SK-N-SH (cell line): ENCODE measurements at places on chromosomes 5 and 9.

- DNase-seq, result no peak
Observed at GRCh38 chr9:95461448-95462248, 55.1 kb downstream of the PTCH1 start.

DNA sequence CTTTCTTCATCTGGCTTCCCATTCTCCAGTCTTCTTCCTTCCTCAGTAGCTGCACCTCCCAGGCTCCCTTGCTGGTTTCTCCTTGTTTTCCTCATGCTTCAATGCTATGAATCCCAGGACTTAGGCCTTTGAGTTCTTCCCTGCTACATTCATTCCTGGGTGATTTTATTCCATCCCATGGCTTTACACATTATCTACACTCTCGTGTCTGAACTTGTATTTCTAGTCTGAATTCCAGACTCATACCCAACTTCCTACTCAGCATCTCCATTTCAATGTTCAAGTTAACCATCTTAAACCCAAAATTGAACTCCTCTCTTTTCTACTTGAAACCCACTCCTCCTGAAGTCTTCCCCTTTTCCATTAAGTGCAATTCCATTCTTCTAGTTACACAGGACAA is 20.0 kb downstream of the SLC24A2 start:
- no peak for DNase-seq

DNA sequence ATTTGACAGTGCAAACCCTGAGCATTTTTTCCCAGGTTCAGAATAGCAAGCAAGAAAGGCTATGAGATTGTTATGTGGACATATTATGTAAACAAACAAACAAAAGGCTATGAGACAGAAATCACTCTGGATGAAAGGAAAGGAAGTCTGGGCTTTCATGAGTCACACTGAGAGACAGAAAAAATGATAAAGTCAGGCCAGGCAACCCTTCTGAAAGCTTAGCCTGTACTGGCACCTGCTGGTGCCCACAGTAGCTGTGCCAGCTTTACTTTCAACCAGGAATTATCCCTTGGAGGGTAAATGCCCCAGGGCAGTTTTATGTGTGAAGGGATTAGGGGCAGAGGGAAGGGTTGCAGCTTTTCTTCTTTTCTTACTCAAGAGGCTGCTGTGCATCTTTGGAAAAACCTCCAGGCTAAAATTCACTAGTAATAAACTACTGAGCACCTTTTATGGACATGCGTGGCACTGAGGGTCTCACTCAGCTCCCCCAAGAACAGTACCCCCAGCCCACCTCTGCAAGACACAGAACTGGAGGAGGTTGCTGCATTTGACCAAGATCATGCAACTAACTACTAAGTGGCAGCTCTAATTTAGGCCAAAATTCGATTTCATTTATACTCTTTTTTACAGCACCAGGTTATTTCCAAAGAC is 41.7 kb downstream of the ACTL7B start:
- no peak for DNase-seq

GRCh38 chr9:95511952-95512708 is 4.6 kb downstream of the PTCH1 start:
- DNase-seq, result peak; percentile 40

DNA sequence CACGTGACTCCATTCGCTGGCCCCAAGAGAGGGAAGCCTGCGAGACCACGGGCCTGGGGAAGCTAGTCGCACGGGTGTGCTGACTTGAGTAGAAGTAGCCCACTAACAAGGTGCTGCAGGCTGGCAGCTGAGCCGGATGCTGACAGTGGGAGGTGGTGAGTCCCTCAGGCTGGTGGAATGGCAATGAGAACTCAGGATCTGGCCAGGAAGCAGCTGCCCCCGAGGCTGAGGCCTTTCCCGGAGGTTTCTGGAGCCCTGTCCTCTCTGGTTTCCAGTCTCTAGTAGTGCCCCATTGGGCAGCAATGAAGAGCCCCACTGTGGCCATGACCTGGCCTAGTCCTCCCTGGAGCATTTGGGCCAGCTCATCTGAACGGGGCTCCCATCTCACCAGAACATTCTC is 366.7 kb upstream of the IRX4 start:
- no peak for DNase-seq

DNA sequence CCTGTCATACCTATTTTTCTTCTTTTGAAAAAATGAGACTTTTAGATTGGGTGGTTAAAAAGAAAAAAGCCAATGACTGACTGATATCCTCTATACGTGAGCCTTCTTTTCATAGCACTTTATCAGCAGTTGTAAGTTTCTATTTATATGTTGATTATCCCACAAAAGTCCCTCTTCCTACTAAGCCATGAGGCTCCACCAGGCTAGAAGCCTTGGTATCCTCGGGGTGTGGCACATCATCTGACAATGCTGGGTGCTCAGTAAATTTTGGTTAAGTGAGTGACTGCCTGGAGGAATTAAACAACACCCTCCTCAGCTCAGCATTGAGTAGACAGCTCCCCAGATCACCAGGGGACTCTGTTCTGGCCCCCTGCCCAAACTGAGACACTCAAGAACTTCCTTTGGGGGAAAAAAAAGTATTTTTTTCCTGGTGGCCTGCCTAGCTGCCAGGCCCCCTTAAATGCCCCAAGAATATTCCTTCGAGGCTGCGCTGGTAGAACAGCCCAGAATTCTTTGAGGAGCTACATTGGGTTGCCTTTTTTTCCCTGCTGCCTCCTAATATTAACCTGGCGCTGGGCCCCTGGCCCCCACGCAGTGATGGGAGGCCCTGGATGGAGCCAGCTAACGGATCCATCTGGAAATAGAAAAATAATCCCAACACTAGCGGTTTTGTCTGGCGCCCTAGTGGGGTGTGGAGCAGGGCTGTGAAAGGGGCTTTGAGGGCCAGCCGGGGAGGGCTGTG is 23.4 kb upstream of the COL27A1 start:
- DNase-seq, result no peak

DNA sequence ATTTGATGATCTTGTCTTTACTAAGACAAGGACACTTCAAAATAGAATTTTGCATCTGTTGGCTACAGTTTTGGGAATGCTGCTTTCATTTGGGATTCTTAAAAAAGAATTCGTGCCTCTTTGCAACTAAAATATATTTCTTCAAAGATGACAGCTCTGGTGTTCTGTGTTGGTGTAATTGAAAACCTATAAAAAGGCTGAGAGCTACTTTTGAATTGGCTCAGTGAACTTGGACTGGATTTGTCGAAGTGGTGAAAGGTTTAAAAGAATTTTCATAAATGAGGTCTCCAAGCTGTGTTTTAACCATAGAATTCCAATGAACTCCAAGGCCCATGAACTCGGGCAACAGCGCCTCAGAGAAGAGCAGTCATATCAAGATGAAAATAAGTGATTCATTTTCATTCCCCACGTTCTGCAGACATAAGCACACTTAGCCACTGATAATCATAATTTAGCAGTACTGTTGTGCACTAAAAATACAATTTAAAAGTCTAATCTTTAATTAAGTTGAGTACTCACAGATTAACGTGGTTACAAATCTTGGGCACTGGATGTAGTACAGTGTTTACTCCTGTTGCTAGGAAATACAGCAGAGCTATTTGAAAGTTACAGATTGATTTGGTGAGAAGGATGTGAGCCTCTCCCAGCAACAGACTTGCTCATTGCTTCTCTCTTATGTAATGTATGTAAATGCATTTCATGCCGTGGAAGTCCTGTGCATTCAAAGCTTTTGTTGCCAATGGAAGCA is 10.9 kb downstream of the SNCAIP start:
- peak; percentile 8 for DNase-seq

DNA sequence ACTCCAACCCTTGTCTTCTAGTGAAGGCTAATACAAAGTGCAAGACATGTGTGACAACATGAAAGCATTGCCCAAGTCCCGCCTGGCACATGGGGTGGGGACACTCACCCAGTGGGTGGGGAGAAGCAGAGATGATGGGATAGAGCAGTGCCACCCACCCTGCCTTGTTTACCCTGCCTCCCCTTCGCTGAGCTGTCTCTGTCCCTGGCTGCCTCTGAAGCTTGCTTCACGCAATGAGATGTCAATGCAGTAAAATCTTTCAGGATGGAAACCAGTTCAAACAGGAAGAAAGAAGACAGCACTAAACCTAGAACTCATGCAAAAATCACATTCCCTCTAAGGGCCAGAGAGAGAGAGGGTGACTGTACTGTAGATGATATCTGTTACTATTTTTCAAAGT is 148.0 kb downstream of the INSYN2B start:
- no peak for DNase-seq

DNA sequence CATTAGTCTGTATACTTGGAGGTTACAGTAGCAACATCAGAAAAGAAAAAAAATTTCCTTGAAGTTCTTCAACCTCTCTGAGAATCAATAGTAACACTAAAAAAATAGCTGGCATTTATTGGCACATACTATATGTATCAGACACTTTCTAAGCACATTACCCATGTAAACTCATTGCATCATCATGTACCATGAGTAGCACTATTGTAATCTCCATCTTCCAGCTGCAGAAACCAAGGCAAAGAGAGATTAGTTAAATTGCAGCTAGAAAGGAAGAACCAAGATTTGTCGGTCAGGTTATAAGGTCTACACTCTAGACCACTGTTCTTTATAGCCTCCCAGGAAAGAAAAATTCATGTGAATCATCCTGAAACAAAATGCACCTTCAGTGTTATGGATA is 31.4 kb upstream of the RAB3C start:
- no peak for DNase-seq

- no peak for DNase-seq
Observed at GRCh38 chr5:54180630-54181031, 129.7 kb downstream of the ARL15 start.

DNA sequence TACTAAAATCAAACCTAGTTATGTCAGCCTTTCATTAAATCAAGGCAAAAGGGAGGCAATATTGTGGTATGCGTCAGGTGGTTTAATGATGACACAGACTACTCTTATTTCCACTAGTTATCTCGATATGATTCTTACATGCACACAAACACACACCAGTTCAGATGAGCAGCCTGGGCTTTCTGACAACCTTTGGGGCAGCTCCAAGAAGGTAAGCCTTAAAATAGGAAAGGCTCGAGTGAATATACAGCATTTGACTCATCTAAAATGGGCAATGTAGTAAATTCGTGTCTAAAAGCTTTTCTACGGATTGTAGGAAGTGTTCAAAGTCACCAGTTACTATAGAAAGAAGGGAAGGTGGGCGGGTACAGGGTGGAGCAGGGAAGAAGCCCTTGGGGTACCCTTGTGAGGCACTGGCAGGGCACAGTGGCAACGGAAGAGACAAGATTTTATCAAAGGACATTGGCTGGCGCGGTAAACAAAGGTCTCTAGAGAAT is 1.9 kb downstream of the ANKH start:
- no peak for DNase-seq

DNA sequence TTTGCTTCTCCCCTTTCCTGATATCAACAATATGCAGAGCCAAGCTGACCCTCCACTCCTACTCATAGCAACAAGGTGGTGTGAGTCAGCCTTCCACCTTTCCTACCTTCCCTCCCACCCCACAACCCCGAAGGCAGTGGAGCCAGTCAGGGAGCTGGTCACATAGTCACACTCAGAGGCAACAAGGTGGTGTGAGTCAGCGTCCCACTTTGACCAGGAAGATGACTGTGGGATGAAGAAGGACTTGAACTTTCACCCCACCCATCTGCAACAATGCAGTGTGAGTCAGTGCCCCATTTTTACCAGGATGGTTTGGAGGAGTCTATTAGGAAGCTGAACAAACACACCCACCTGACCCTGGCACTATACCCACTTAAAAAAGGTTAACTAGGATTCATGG is 30.1 kb upstream of the ZNF782 start:
- no peak for DNase-seq

GRCh38 chr9:109534151-109534550 is 36.0 kb upstream of the PTPN3 start:
- no peak for DNase-seq

- peak; percentile 77 for DNase-seq
Observed at GRCh38 chr9:133787754-133788025, 49.5 kb upstream of the SARDH start.

DNA sequence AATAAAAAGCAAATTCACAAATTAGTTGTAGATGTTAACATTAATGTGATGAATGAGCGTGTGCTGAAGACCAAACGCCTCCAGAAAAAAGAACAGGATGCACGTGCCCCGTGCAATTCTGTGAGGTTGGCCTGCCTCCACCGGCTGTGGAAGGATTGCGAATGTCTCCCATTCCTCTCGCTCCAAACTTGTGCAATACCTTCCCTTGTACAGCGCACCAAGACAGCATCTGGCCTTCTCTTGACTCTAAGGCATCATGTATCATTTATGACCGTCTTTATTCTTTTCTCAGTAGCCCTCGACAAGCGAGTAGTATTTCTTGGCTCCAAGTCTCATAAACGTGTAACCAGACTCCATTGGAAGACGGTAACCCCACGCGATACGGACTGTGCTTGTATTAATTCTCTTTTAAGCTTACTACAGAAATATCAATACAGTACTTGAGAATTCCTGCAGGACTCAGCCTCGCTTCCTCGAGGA is 1.5 kb upstream of the TESK1 start:
- DNase-seq, result peak; percentile 43

DNA sequence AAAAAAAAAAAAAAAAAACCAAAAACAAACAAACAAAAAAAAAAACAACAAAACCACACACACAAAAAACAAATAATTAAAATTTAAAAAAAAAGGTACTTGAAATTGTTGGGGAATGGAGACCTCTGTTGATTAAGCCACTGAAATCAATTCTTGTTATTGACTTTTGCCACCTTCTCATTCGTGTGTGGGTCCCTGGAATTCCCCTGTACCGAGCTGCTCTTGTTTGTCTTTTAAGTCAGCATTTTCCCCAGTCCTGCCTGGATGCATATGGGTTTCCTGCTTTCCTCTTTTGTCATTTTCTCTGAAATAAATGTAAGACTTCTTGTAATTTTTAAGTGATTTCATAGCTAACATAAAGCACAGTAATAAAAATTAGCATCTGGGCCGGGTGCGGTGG is 45.5 kb downstream of the GPBP1 start:
- no peak for DNase-seq

DNA sequence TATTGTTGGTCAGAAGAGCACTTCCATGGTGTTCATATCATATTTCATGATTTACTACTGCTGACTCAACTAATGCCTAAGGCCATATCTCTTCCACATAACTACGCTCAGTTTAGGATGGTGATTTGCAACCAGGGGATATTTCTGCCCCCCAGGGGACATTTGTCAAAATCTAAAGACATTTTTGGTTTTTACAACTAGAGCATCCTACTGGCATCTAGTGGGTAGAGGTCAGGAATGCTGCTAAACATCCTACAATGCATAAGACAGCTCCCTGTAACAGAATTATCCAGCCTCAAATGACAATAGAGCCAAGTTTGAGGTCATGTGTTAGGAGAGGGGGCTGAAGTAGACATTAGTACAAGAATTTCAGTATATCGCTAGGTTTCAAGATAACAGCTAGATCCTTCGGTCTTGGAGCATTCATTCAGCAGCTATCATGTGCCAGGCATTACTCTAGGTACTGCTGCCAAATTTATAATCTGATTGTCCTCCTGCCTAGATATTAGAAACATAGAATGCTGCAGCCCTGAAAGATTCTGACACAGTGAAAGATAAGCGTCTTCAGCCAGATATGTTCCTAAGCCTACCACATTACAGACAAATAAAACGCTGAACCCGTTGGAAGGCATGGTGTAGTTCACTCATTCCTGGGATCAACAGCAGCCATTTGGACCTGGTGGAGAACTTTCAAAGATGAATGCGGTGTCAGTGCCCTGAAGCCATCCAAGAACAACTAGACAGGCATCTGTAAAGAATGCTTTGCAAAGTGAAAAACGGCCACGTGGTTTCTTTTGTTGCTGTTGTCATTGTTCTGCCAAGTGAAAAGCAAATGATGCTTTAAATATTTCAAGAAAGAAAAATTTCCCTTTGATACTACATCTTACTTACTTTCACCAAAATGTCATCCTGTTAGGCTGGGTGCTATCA is 55.5 kb upstream of the FST start:
- DNase-seq, result no peak
